ENCODE measurements at places on chromosomes 5 and 9. TPM values are rescaled to one million over a fixed set of nuclear protein-coding genes. Genes with fewer than 3 reads are reported as not detected.
A peak's percentile ranks its signal among the peaks of the same experiment; 100 is the strongest.

- H3K4me3 ChIP-seq, result no peak overlapping the region
- no peaks in the 10 kb centered on the region for H3K36me3 ChIP-seq
- peaks cover 9% of the 10 kb centered on the region for H3K4me1 ChIP-seq
- H3K27ac ChIP-seq, result no peak overlapping the region
- no peaks in the 10 kb centered on the region for H3K27me3 ChIP-seq
- no peak for DNase-seq
These were observed 150.0 kb upstream of the CD180 start for GRCh38 chr5:67346611-67347010.

DNA sequence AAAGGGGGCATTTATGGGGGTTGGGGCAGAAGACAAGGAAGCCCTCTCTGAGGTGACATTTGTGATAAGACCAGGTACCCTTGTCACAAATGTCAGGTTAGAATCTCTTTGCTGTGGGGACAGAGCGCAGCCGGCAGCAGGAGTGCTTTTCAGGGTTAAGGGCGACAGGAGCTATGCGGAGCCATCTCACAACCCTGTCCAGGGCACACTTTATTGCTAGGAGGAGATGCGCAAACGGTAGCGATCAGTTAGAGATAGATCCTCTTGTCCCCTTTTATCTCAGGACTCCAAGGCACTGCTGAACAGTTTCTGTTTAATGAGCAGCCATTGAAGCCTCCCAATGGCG, 438 bp upstream of the LAMC3 start:
- no peak for DNase-seq
- H3K4me1 ChIP-seq, result no peaks in the 10 kb centered on the region
- H3K27ac ChIP-seq, result no peak overlapping the region
- H3K27me3 ChIP-seq, result peaks cover 23% of the 10 kb centered on the region
- H3K36me3 ChIP-seq, result no peaks in the 10 kb centered on the region

GRCh38 chr9:9091387-9091786, 1291.8 kb upstream of the DMAC1 start:
- DNase-seq, result no peak
- H3K36me3 ChIP-seq, result no peaks in the 10 kb centered on the region
- H3K27me3 ChIP-seq, result no peaks in the 10 kb centered on the region
- H3K27ac ChIP-seq, result no peak overlapping the region

DNA sequence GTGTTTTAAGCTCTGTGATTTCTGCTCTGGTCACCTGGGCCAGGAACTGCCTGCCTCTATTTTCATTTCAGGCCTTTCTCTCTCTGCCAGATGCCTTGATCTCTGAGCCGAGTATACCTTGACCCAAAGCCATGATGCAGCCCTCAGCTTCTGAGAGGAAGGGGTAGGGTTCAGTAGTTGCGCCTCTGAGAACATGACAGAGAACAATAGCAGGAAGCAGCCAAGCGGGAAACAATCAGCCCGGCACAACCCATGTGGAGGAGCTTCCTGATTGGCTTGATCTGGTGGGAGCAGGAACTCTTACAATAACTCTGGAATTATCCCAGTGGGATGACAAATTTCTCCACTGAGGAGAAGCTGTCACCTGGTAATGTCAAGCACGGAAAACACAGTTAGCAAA, 127.4 kb downstream of the PALM2AKAP2 start:
- no peaks in the 10 kb centered on the region for H3K36me3 ChIP-seq
- no peaks in the 10 kb centered on the region for H3K27me3 ChIP-seq
- DNase-seq, result no peak
- H3K4me3 ChIP-seq, result no peak overlapping the region
- no peak overlapping the region for H3K27ac ChIP-seq
- no peaks in the 10 kb centered on the region for H3K4me1 ChIP-seq

DNA sequence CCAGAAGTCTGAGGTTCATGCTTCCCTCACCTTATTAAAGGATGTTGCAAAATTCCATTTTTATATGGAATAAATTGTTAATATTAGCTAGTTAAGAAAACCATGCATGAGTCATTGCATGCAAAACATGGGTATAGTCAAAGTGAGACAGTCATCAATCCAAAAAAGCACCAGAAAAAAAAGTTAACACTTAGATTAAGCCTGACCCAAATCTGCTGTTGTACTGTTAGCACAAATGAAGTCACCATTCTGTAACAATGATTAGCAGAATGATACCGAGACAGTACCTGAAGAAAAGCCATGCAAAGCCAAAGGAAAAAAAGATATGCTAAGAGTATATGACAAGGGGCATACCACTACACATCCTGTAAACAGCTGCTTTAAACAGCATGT, 49.5 kb downstream of the PKD2L2 start:
- peaks cover 30% of the 10 kb centered on the region for H3K36me3 ChIP-seq
- H3K4me1 ChIP-seq, result peaks cover 19% of the 10 kb centered on the region
- H3K27ac ChIP-seq, result peak overlapping the region; percentile 86
- DNase-seq, result no peak
- no peak overlapping the region for H3K4me3 ChIP-seq
- H3K27me3 ChIP-seq, result no peaks in the 10 kb centered on the region

GRCh38 chr5:67887748-67888161, 327.8 kb upstream of the PIK3R1 start:
- H3K27ac ChIP-seq, result no peak overlapping the region
- H3K27me3 ChIP-seq, result no peaks in the 10 kb centered on the region
- no peaks in the 10 kb centered on the region for H3K36me3 ChIP-seq
- H3K4me3 ChIP-seq, result no peak overlapping the region

DNA sequence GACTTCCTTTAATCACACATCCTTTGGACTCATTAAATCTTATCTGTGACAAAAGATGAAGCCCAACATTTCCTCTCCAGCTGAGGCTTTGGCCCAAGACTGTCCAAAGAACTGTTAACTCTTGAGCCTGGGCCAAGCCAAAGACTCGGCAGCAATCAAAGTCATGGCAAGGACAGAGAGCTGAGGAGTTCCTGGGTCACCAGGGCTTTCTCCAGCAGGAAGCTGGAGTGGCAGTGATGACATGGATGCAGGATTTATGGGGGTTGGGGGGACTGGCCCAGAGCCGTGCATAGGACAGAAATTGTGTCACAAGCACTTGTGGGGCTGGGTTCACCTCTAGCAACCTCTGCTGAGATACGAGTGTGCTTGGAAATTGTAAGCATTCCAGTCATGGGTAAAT, 440.3 kb downstream of the PLK2 start:
- no peaks in the 10 kb centered on the region for H3K36me3 ChIP-seq
- DNase-seq, result no peak
- H3K4me1 ChIP-seq, result no peaks in the 10 kb centered on the region
- no peaks in the 10 kb centered on the region for H3K27me3 ChIP-seq

DNA sequence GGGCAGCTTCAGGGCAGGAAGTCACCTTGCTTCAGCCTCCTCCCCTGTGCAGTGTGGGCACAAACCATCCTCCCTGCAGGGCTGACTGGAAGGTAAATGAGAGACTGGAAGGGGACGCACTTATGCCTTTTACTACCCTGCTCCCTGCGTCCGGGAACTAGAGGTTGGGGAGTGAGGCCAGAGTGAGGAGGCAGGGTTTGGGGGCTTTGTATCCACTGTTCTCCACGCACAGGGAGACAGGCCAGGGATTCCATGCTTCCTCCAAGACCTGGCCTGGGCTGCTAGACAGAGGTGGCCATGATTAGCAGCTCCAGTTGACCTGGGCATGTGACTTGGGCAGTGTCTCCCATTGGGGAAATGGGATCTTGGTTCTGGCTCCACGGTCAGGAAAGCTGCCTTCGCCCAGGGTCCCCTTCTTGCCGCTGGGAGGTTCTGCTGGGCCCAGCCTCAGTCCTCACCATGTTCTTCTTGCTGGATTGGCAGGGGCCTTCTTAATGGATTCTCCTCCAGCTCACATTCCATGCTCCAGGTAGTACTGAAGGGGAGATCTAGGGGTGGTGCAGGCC, 37.0 kb upstream of the PSD2 start:
- no peak overlapping the region for H3K27ac ChIP-seq
- no peak for DNase-seq

DNA sequence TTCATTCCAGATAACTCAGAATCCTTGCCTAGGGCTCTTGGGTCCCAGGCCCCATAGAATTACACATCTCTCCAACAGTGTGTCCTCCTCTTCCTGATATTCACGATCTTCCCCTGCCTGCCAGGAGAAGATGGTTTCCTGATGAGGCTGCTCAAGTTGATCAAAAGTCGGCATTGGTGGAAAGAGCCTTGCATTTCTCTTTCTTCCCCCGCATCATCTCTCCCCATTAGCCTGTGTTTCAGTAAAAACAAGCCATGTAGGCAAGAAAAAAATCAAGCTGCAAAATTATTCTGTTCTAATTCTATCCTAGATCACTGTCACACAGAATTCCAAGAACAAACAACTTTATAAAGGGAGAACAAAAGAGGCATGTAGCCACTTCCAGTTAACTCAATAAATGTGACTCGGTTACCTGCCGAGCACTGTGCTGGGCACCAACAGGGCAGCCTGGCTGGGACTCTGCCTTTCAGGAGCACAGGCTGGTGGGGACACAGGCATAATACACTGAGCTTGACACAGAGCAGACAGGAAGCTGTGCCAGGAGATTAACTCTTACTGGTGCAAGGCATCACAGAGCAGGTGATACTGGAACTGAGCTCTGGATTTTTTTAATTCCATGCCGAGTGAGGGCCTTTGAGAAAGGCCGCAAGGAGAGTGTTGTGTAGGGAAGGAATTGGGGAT, 25.6 kb downstream of the TMOD1 start:
- no peaks in the 10 kb centered on the region for H3K36me3 ChIP-seq
- H3K4me1 ChIP-seq, result peaks cover 5% of the 10 kb centered on the region
- no peak overlapping the region for H3K4me3 ChIP-seq
- peaks cover 2% of the 10 kb centered on the region for H3K27me3 ChIP-seq
- no peak for DNase-seq

- H3K27ac ChIP-seq, result no peak overlapping the region
- H3K27me3 ChIP-seq, result peaks cover 34% of the 10 kb centered on the region
- no peaks in the 10 kb centered on the region for H3K4me1 ChIP-seq
These were observed 2.0 kb upstream of the RXFP3 start for GRCh38 chr5:33934176-33934575.

- no peak overlapping the region for H3K4me3 ChIP-seq
- peaks cover 19% of the 10 kb centered on the region for H3K4me1 ChIP-seq
- H3K27me3 ChIP-seq, result peaks cover 18% of the 10 kb centered on the region
- H3K27ac ChIP-seq, result no peak overlapping the region
These were observed 59.8 kb downstream of the FOXD1 start for GRCh38 chr5:73388740-73389139.

GRCh38 chr9:133509179-133510083, 15.3 kb downstream of the MYMK start:
- H3K4me1 ChIP-seq, result peaks cover 23% of the 10 kb centered on the region
- H3K27ac ChIP-seq, result peak overlapping the region; percentile 78
- no peaks in the 10 kb centered on the region for H3K27me3 ChIP-seq
- DNase-seq, result peak; percentile 34

- no peak overlapping the region for H3K4me3 ChIP-seq
- H3K36me3 ChIP-seq, result no peaks in the 10 kb centered on the region
- H3K27ac ChIP-seq, result no peak overlapping the region
- peak; percentile 28 for DNase-seq
- peaks cover 4% of the 10 kb centered on the region for H3K4me1 ChIP-seq
These were observed 55.7 kb downstream of the NXNL2 start for GRCh38 chr9:88590558-88591146.

- H3K36me3 ChIP-seq, result no peaks in the 10 kb centered on the region
- no peaks in the 10 kb centered on the region for H3K4me1 ChIP-seq
- peaks cover 3% of the 10 kb centered on the region for H3K27me3 ChIP-seq
These were observed 13.3 kb upstream of the C9 start for GRCh38 chr5:39377613-39378012.

DNA sequence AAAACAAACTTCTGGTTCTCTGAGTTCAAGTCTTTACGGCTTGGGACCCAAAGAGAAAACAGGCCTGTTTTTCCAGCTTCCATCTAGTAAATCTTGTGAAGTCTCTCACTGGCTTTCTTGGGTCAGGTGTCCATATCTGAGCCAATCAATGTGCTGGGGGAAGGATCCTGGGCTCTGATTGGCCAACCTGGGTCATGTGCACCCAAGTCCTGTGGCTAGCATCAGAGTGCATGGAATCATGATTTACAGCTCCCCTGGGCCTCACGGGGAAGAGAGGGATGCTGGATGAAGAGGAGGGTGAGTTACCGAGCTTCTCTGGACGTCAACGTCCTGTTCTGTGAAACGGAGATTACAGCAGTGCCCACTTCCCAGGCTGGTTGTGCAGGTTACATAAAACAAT, 19.4 kb downstream of the CXCL14 start:
- H3K27me3 ChIP-seq, result peaks cover 31% of the 10 kb centered on the region
- no peak overlapping the region for H3K27ac ChIP-seq
- H3K4me3 ChIP-seq, result no peak overlapping the region
- peaks cover 3% of the 10 kb centered on the region for H3K4me1 ChIP-seq
- no peak for DNase-seq
- H3K36me3 ChIP-seq, result no peaks in the 10 kb centered on the region

DNA sequence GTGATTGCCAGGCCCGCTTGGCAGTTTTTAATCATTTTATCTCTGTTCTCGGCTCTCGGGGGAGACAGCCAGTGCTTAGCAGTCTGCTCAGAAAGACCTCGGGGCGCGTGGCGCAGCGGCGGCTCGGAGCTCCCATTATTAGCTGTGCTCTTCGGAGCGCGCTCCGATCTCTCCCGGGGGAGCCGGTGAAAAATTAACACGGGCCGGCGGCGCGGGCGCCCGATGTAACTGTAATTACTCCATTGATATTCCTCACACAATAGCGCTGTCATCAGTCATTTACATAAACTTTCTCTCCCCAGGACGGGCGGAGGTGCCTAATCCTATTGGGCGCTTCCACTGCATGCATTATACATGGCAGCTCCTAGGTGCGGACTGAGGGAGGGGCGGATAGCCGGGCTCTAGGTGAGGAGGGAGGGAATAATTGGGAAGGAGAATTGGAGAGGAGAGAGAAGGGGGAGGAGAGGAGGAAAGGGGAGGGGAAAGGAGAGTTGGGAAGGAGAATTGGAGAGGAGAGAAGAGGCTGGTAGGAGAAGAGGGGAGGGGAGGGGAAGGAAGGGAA, 24.9 kb downstream of the LMX1B start:
- no peaks in the 10 kb centered on the region for H3K36me3 ChIP-seq
- no peak for DNase-seq
- H3K4me3 ChIP-seq, result no peak overlapping the region
- peaks cover 7% of the 10 kb centered on the region for H3K4me1 ChIP-seq
- peaks cover 50% of the 10 kb centered on the region for H3K27me3 ChIP-seq

DNA sequence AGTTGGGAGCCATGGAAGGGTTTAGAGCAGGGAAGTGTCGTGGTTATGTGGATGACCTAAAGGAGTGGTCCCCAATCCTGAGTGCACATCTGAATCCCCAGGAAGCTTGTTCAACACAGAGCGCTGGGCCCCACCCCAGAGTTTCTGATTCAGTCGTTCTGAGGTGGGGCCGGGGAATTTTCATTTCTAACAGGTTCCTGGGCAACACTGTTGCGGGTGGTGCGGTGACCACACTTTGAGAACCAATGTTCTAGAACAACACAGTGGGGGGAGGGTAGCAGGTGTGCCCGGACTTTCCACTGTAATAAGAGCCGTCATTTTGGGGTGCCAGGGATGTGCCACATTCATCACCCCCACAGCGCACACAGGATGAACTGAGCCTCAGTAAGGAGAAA, 39.3 kb downstream of the DUSP1 start:
- no peak for DNase-seq
- no peak overlapping the region for H3K4me3 ChIP-seq
- no peaks in the 10 kb centered on the region for H3K4me1 ChIP-seq

SEMA6A gene
- total RNA-seq, result not detected

ABLIM3 gene
- not detected for total RNA-seq

INSL6 gene
- not detected for total RNA-seq

CARTPT gene
- total RNA-seq, result not detected

BRINP1 gene
- total RNA-seq, result not detected

MAP1B gene
- total RNA-seq, result 0.09 TPM

BTNL8 gene
- not detected for total RNA-seq

DDX4 gene
- total RNA-seq, result not detected

ANKRD33B gene
- total RNA-seq, result 13.6 TPM

WNK2 gene
- total RNA-seq, result 2.8 TPM

GRXCR2 gene
- not detected for total RNA-seq

All from activated CD8-positive, alpha-beta T cell treated with anti-CD3 and anti-CD28 coated beads for 36 hours (primary cell).